ENCODE measurements at places on chromosomes 13 and 19. TPM values are rescaled to one million over a fixed set of nuclear protein-coding genes. Genes with fewer than 3 reads are reported as not detected.

GRCh38 chr13:40446365-40446764 is 220.1 kb downstream of the FOXO1 start:
- DNase-seq = peak; percentile 77
- H3K36me3 ChIP-seq = no peaks in the 10 kb centered on the region
- no peak overlapping the region for H3K4me3 ChIP-seq
- H3K4me1 ChIP-seq = peaks cover 15% of the 10 kb centered on the region
- H3K27me3 ChIP-seq = no peaks in the 10 kb centered on the region
- peak overlapping the region; percentile 27 for H3K27ac ChIP-seq

GRCh38 chr19:11446652-11447301 is 11.3 kb downstream of the PRKCSH start:
- H3K4me3 ChIP-seq = no peak overlapping the region
- H3K27me3 ChIP-seq = no peaks in the 10 kb centered on the region
- no peaks in the 10 kb centered on the region for H3K4me1 ChIP-seq
- H3K27ac ChIP-seq = no peak overlapping the region

- DNase-seq = no peak
- no peaks in the 10 kb centered on the region for H3K27me3 ChIP-seq
- H3K27ac ChIP-seq = no peak overlapping the region
These were observed 44.0 kb downstream of the KDM4B start for GRCh38 chr19:5012688-5013457.

SH3GL1 gene
- 102 TPM for total RNA-seq
